ENCODE measurements at places on chromosomes 6 and 20.

DNA sequence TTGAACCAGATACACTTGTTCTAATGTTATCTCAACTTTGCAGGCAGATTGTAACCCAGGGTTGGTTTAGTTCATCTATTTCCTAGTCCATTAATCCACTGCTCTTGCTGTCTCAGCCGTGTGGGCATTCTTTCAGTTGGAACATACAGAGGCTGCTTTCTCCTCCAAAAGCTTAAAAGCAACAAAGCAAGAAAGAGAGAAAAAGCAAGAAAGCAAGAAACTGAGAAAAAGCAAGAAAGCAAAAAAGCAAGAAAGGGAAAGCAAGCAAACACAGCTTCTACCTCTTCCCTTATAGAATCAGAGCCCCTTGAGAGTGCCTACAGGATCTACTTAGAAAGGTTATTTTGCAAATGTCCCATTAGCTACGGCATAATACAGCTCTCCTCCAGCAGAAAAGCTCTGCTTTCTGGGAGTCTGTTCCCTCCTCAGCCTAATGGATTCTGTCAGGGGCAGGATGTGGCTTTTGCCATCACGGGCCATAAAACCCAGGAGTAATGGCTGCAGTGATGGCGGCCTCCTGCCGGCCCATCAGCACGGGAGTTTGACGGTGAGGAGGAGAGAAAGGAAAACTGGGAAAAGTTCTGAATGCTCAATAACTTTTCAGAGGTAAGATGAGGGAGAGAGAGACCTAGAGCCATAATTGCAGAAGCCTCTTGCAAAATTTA lies 156.8 kb upstream of the JARID2 start:
- DNase-seq: no peak

GRCh38 chr6:147055821-147056392 lies 148.3 kb upstream of the STXBP5 start:
- DNase-seq: no peak

DNA sequence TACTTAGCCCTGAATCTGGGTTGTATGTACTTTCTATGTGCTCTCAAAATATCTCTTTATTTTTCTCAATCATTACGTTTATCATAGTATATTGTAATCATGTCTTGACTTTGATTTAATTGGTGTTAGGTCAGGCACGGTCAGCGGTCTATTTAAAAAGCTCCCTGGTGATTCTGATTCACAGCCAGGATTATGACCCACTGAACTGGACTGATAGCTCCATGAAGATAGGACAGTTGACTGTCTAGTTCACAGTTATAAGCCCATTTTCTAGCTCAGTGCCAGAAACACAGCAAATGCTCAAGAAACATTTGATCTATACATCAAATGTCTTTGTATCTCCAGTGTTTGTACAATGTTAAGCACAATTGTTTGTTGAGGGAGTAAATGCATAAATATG lies 111.5 kb upstream of the CCN2 start:
- DNase-seq: no peak

DNA sequence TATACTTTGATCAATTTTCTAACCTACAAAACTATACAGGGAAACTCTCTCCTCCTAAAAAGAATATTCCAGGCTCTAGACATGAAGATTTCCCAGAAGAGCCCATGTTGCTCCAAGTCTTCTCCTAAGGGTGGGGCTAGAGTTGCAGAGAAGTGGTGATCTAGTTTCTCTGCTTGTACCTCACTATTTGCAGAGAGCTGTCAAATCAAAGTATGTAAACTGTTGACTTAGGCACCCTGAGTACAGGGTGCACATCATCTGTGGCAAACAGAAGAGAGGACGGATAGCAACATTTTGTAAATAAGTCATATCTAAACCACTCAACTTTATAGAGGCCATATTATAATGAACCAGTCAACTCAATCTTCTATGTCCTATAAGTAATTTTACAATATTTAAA lies 250.1 kb downstream of the KHDRBS2 start:
- no peak for DNase-seq

DNA sequence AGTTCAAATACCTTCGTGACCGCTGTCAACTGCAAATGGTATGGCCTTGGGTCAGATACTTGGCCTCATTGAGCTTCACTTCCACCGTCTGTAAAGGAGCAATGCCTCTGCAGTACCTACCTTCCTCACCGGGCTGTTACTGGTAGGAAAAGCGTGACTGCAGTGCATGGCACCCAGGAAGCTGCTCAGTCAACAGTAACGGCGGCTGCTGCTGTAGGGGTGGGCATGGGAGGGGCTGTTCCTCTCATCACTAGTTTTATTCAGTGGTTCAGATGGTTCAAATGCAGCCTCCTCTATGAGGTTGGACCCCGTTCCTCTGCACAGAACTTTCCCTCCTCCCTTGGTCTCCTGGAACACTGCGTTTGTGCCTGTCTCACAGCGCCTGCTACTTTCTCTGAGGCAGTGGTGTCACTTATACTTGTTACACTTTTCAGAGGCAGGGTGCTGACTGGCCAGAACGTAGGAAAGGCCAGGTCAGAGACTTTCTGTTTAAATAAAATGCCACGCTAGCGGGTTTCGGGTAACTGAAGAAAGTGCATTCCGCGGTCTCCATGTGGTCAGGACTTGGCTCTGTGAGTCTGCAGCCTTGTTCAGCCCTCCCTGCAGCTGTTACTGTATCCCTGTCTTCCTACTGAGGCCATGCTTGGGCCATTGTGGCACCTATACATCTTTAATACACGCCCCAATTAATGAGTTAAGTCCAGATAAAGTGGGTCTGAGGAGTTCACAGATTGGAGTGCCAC lies 279.6 kb downstream of the NRN1 start:
- DNase-seq: no peak

DNA sequence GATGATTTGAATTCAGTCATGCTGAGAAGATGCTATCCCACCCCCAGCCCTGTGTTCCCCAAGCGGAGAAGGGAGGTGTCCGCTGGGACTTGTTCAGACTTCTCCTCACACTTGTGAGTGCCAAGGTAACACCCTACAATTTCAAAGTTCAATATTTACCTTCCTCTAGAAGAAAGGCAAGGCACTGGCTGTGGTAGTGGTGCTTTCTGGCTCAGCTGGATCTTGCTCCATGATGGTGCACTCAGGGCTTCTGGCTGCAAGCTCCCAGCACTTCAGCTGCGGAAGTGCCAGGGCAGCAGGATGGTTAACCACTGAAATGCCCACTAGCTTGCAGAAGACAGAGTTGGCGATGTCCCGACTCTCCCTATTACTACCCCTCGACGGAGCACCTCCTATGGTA lies 135.4 kb downstream of the MTFR2 start:
- DNase-seq: no peak

- no peak for DNase-seq
Measured at GRCh38 chr6:162181741-162182401, 545.7 kb downstream of the PRKN start.

- DNase-seq: no peak
Measured at GRCh38 chr6:36947570-36948351, 6.8 kb upstream of the PI16 start.

GRCh38 chr6:42571611-42572342 lies 7.9 kb downstream of the UBR2 start:
- no peak for DNase-seq

DNA sequence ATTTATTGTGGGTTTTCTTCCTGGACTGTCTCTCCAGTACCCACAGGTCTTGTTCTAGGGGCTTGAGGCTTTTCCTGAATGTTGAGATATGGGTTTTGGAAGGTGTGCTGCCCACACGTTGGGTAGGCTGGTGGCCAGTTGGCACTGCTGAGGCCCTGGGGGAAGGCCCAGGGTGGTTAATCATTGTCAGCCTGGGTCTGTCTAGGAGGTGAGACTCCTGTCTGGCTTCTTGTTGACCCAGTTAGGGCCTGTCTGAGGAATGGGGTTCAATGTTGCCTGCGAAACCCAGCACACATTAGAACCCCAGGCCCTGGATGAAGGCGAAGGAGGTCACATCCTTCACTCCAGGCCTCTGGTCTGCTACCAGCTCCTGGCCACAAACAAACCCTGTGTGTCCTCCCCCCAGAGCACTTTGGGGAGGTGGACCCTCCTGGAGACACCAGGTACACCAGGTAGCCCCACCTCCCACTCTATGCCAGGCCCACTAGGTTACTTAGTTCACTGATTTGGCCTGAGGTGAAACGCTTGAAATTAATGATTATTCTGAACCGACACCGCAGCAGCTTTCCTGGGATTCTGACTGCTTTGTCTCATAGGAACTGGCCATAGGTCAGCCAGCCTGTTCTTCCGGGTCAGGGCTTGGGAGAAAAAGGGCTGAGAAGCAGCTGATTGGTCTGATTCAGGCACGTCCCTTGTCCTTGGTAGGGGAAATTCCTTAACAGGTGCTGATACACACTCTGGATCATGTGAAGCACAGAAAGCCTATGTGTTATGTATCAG lies 15.2 kb downstream of the DNMT3B start:
- no peak for DNase-seq

- no peak for DNase-seq
Measured at GRCh38 chr20:49616154-49617007, 48.4 kb upstream of the PTGIS start.

DNA sequence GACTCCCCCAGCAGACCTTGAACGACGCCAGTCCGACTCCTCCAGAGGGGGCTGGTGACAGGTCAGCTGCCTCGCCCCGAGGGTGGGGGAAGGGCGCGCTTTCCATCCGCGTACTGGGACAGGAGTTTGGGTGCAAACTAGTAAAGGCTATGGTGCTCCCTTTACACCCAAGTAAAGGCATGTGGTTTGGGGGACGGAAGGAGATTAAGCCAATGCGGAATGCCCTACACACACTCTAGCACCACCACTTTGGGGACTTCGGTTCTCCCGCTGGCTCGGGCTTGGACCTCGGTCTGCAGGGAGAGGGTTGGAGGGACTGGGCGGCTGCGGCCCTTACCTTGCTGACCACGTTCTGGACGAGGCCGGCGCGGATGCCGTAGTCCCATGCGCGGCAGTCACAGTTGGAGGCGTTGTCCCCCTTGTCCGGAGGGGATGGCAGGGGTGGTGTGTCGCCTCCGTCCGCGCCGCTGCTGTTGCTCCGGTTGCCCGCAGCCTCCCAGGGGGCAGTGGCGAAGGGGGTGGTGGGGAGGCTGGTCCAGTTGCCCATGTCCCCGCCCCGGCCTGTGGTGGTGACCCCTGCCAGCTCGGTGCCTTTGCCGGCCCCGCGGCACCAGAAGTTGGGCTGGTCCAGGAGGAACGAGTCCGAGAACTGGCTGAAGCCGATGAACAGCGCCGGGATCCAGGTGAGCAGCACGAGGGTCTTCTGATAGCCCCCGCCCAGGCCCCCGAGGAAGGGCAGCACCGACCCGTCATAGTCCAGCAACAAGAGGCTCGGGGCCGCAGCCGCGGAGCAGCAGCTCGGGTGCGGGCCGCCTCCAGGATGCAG lies 1.1 kb downstream of the SLC22A23 start:
- no peak for DNase-seq

- no peak for DNase-seq
Measured at GRCh38 chr6:138063726-138064125, 43.5 kb downstream of the PERP start.

DNA sequence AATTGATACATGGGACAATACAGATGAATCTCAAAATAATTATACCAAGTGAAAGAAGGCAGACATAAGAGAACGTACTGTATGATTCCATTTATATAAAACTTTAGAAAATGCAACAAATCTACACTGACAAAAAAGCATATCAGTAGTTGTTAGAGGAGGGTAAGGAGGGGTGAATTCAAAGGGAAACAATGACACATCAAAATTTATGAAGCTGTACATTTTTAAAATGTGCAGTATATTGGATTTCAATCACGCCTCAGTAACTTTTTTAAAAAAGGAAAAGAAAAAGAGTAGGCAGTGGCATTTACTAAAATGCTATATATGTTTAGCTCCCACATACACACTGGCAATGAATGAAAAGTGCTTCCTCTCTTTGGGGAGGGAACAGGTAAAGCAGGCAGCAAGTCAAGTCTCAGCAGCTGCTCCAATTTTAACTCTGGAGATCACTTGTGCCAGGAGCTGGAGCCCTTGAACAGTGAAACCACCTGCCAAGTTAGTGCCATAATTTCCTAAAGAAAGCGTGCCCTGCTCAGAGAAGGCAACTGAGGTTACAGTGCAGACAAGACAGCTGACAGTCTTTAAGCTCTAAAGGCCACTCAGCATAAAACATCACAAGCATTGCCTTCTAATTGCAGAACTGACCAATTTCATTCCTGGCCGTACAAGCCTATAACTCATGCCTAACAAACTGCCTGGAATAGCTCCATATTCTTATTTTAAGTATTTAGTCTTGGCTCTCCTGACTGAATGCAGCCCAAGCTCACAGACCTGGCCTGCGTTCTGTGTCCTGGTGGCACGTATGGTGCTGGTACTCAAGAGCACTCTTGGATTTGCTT lies 10.9 kb downstream of the FKBP1A start:
- no peak for DNase-seq

DNA sequence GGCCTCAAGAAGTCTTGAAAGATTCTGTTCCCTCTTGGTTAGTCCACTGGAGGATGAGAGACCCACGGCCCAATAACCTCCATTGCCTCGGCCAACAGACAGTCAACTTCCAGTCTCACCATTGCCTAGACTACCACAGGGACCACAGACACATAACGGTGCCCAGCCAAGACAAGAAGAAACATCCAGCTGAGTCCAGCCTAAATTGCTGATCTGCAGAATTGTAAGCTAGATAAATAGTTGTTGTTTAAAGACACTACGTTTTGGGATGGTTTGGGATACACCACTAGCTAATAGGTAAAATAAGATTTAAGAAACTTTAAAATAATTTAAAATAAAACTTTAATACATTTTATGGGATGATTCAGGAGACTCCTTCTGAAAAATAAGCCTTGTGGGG lies 324.7 kb upstream of the JAG1 start:
- DNase-seq: no peak

- no peak for DNase-seq
Measured at GRCh38 chr6:13916230-13916944, 8.4 kb upstream of the RNF182 start.

DNA sequence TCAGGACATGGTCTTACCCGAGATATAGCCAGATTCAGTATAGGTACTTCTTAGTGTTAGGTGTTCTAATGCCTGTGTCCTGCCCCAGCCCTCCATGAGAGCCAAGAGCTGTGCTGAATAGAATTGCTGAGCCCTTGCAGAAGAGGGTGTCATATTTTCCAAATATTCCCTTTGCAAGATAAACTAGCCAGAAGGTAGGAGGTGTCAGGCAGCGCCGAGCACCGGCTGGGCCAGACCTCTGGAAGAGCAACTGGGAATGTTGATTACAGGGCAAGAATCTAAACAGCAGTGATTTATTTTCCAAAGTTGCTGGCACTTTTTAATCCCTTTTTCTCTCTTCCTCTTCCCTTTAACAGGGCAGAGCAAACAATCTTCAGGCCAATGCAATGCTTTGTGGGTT lies 37.1 kb upstream of the EZR start:
- no peak for DNase-seq

- no peak for DNase-seq
Measured at GRCh38 chr20:47273591-47274235, 82.8 kb downstream of the ZMYND8 start.

GRCh38 chr6:115899730-115900282 lies 160.9 kb downstream of the FRK start:
- no peak for DNase-seq

- no peak for DNase-seq
Measured at GRCh38 chr6:3440911-3441310, 15.9 kb downstream of the SLC22A23 start.

- no peak for DNase-seq
Measured at GRCh38 chr20:56689318-56689717, 60.2 kb downstream of the TFAP2C start.

- no peak for DNase-seq
Measured at GRCh38 chr6:169456840-169457239, 203.2 kb upstream of the THBS2 start.

Measured in stimulated activated CD8-positive, alpha-beta memory T cell treated with anti-CD3 and anti-CD28 coated beads, Interleukin-7, amount 100 ng/mL, for 1 hour (primary cell).